ENCODE measurements at places on chromosomes 16 and 17. TPM values are rescaled to one million over a fixed set of nuclear protein-coding genes. Genes with fewer than 3 reads are reported as not detected.

The BRIP1 gene
- total RNA-seq: 10.6 TPM

The GPR142 gene
- total RNA-seq: 0.55 TPM

The ATP2A1 gene
- 17.3 TPM for total RNA-seq

The NEUROD2 gene
- total RNA-seq: not detected

The MAP2K6 gene
- total RNA-seq: 2.8 TPM

The MYH11 gene
- 271 TPM for total RNA-seq

The ASPA gene
- 6.1 TPM for total RNA-seq

All from testis (tissue), 5 donors.